ENCODE measurements at places on chromosomes 1 and 21.

GRCh38 chr1:197351821-197352440 lies 83.9 kb downstream of the CRB1 start:
- no peak for DNase-seq

DNA sequence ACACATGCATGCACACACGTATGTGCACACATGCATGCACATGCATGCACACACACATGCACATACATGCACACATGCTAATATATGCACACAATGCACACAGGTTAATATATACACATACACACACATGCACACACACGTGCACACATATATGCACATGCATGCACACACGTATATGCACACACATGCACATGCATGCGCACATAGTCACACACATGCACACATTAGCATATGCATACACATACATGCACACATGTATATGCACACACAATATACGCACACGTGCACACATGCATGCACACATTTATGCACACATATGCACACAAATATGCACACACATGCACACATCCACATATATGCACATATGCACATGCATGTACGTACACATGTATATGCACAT lies 506.8 kb downstream of the MATN1 start:
- no peak for DNase-seq

GRCh38 chr1:99457381-99458165 lies 188.3 kb upstream of the PALMD start:
- no peak for DNase-seq

DNA sequence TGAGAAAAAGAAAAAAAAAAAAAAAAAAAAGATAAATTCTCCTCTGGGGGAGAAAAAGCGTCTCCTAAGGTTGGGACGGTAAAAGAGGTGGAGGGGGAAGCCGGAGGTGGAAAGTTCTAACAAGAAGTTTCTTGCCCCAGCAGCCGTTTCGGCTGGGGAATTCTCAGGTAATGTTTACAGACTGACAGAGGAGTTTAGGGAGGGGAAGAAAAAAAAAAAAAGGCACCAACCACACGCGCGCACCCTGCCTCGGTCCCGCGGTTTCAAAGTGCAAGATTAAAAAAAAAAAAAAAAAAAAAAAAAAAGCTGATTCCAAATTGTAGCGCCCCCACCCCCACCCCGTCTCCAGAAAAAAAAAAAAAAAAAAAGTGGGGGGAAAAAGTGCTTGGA lies 504 bp downstream of the DHRS3 start:
- no peak for DNase-seq

DNA sequence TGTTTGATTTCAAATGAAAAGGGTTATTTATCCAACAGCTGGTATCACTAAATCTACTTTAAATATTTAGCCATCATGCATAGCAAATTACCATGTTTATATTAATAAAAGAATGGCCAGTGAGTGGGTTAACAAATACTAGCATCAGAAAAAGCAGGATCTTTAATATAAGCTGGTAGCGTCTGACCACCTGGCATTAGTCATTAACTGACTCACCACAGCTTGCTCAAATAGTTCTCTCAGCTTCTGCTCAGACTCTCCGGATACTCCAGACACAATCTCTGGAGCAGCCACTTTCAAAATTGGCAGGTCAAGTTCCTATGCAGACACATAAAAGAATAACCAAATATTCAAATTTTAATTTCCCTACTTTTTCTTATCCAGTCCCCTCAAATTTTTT lies 29.6 kb downstream of the NVL start:
- DNase-seq: no peak

DNA sequence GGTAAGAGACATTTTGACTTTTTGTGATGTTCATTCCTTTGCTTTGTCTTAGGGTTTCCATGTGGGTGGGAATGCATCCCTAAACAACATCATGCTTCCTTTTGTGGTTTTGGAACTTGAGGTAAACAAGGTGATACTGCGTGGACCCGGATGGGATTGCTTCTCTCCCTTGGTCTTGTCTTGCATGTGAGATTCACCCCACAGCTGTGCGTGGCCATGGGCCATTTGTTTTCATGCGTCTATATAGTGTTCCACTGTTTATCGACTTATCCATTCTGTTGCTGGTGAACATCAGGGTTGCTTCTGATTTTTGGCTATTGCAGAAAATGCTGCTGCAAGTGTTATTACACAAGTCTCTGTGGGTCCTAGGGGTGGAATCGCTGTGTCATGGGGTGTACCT lies 21.1 kb downstream of the CRYAA start:
- DNase-seq: no peak

DNA sequence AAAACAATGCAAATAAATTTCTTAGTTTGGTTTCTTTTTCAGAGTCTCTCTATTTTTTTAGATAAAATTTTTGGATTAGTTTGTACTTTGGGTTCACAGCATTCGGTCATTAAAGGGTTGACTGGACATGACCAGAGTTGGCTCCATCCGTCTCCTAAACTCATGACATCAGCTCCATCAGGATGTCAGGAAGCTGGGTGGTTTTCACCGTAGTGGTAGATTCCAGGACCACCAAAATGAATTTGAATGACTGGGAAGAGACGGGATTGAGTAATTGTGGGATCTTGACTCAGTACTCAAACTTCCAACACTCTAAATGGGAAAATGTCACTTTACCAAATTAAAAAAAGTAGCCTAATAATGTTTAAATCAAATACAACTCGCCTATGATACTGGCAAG lies 279.2 kb upstream of the DUSP10 start:
- no peak for DNase-seq

DNA sequence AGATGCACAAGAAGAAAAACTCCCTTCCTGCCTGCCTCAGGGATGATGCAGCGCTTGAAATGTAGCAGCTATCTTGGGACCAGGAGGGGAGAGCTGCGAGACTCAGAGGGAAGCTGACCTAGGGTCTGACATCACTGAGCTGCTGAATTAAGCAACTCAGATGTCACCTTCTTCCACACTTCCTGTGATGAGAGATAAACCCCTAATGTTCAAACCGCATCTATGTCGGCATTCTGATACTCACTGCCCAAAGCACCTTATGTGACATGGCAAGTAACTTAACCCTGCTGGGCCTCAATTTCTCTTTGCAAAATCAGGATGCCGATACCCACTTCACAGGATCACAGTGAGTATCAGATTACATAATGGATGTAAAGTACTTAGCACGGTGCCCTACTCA lies 9.1 kb upstream of the AK2 start:
- DNase-seq: no peak

GRCh38 chr1:40344597-40344996 lies 27.5 kb upstream of the COL9A2 start:
- DNase-seq: no peak

- DNase-seq: no peak
Observed at GRCh38 chr1:167456926-167457325, 61.4 kb downstream of the CD247 start.

DNA sequence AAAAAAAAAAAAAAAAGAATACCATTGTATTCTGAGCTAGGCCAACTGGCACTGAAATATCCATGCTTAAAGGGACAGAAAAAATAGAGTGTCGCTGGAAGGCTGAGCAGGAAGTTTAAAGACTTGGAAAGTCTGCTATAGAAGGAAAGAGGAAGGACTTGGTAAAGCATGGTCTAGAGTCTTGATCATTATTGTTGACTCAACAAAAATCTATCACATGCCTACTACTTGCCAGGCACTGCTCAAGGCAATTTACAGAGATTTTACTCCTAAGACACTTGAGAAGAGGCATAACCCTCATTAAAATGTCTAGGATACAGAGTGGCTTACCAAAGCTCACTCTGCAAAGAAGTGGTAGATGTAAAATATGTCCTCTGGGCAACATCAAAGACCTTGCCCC lies 324.0 kb upstream of the DAB1 start:
- DNase-seq: no peak

- DNase-seq: no peak
Observed at GRCh38 chr1:231844986-231845502, 218.5 kb downstream of the DISC1 start.

- DNase-seq: no peak
Observed at GRCh38 chr1:198018529-198018928, 101.4 kb downstream of the LHX9 start.

GRCh38 chr1:170806961-170807360 lies 128.4 kb upstream of the MROH9 start:
- DNase-seq: no peak

DNA sequence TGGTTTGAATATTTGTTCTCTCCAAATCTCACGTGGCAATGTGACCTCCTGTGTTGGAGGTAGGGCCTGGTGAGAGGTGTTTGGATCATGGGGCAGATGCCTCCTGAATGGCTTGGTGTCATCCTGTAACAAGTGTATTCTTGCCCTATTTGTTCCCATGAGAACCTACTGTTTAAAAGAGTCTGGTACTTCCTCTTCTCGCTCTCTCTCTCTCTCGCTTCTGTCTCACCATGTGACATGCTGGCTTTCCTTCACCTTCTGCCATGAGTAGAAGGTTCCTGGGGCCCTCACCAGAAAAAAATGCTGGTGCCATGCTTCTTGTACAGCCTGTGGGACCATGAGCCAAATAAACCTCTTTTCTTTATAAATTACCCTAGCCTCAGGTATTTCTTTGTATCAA lies 8.4 kb upstream of the PAXBP1 start:
- no peak for DNase-seq

GRCh38 chr1:191634801-191635508 lies 523.3 kb upstream of the RGS18 start:
- DNase-seq: no peak

DNA sequence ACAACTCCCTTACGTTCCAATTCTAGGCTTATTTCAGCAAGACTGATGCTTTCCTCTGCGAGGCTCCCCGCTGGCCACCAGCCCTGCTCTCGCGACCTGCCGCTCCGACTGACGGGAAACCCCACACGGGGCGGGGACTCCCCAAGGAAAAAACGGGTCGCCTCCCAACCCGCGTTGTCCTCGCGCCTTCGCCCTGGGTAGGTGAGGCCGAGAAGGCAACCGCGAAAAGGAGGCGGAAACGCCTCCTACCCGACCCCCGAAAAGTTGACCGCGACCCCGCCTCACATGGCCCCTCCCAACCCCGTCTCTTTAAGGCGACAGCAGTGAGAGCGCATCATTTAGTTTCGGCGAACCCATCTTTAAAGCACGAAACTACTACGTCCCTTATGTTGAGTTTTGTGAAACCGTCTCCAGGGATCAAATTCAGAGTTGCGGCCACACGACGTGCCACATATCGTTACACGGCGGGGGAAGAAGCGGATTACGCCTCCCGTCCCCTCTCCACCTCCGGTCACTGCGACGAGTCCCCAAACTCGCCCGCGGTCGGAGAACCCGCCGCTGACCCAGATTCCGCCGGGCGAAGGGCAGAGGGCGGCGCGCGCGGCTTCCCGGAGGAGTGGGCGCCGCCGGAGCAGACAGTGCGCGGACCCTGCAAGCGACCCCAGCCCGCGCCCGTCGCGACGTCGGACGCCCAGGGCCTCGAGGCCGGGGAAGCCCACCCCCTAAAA lies 1.2 kb downstream of the ANP32E start:
- peak; percentile 46 for DNase-seq

GRCh38 chr1:172870901-172871606 lies 179.7 kb downstream of the TNFSF18 start:
- DNase-seq: no peak

- no peak for DNase-seq
Observed at GRCh38 chr1:180415236-180415848, 87.0 kb downstream of the ACBD6 start.

DNA sequence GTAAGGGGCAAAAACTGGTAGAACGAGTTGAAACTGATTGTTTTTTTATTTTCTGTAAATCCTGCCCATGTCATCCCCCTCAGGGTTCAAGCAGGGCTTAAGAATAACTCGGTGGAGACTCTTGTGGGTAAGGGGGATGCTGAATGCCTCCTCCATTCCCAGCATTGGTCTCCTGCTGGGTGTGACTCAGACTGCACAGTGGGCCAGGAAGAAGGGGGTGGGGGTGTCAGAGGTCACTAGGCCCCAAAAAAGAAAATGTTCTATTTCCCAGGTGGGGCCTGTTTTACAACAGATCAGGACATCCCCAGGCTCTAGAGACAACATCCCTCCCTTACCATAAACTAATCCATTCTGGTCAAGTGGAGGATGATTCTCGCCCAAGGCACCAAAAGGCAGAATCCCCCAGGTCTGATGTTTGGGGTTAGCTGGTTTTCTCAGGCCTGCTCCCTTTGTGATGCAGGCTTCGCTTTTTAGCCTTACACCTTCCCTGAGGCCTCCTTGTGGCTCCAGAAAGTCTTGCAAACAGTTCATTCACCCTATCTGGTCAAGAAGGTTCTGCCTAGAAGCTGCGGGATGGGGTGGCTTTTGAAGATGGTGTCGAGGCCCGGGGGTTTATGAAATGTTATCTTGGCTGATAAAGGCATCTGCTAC lies 10.7 kb upstream of the GRHL3 start:
- DNase-seq: no peak

- no peak for DNase-seq
Observed at GRCh38 chr21:46077674-46078101, 20.2 kb upstream of the COL6A2 start.

- no peak for DNase-seq
Observed at GRCh38 chr1:89998306-89998705, 3.4 kb downstream of the ZNF326 start.

GRCh38 chr1:232856541-232856940 lies 51.3 kb downstream of the MAP10 start:
- no peak for DNase-seq

DNA sequence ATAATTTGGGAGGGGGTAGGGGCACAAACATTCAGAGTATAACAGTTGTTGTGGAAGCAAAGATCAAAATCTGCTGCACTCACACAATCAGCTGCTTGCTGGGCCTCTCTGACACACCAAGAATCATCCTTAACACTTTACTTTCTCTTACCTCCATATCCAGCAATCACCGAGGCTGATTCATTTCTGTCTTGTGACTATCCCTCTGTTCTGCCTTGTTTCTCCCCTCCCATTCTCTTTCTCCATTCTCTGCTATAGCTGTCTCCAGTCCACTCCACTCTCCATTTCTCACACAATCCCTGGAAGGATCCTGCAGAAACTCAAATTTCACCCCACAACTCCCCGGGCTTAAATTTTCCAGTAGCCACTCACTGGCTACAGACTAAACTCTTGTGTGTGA lies 91.8 kb upstream of the NGF start:
- DNase-seq: no peak

DNA sequence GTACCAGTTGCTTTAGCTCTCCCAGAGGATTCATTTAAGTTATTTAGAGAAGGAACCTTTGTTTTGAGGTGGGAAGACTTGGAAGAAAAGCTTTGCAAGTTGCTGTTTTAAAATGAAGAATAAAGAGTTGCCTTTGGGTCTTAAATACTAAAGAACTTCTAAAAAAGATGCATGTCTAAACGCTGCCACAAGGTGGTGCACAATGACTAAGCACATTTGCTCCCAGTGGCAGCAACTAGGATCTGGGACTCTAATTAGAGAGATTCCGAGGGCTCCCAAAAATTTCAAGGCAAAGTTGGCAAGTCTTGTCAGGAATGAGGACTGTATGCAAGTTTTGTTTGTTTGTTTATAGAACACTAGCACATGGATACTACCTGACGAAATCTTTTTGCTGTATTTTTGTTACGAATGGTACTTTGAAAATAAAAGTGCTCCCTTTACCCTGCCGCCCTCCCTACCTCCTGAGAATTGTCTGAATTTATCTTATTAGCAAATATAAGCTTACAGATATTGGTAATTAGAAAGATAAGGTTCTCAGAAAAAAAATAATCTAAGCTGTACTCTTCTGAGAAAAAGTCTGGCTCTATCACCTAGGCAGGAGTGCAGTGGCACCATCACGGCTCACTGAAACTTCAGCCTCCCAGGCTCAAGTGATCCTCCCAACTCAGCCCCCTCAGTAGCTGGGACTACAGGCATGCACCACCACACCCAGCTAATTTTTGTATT lies 121.8 kb downstream of the HFM1 start:
- DNase-seq: no peak
